AG04450 (cell line): ENCODE measurements at places on chromosomes 7 and 10.
A peak's percentile ranks its signal among the peaks of the same experiment; 100 is the strongest.

DNA sequence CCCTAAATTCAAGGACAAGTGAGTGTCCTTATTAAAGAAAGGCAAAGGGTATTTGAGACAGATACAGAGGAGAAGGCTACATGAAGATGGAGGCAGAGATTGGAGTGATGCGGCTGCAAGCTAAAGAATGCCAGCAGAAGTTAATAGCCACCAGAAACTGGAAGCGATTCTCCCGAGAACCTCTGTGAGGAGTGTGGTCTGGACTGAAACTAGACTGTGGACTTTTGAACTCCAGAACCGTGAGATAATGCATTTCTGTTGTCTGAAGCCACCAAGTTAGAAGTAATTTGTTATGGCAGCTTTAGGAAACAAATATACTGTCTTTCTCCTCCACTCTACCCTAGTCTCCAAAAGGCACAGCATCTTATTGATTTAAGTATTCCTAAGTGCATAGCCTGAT is 80.3 kb upstream of the CREB5 start:
- DNase-seq: no peak

DNA sequence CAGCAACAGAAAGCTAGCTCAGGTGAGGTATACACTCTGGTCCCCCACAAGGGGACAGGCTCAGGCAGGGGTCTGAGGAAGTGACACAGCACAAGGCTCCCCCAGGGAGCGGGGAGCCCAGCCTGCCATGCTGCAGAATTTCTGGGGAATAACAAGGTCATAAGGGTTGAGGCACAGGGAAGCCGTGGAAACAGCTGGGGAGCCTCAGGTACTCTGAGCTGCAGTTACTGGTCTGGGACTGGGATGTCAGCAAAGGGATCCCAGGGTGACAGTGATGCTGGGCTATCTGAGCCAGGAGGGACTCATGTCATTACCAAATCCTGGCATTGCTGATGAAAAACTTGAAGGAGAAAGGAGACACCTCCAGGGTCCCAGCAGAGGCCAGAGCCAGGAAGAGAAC is 64.4 kb upstream of the NANOS1 start:
- DNase-seq: no peak

- peak; percentile 2 for DNase-seq
These were observed 26.4 kb downstream of the PNPLA8 start for GRCh38 chr7:108499566-108499965.

- DNase-seq: no peak
These were observed 11.9 kb upstream of the WDFY4 start for GRCh38 chr10:48672596-48673265.

GRCh38 chr7:137885678-137886077 is 38.9 kb upstream of the DGKI start:
- no peak for DNase-seq

DNA sequence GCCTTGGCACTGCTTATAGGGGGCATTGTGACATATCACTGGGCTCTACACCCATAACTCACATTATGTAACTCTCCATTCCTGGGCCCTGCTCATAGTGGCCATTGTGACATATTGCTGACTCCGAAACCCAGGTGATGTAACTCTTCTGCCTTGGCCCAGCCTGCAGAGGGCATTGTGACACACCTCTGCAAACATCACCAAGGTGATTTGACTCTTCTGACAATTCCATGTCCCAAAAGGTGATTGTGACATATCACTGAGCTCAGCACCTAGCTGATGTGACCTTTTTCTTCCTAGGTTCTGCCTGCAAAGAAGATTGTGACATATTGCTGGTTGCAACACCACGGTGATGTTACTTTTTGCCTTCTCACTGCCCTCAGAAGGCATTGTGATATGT is 36.5 kb upstream of the ZNF680 start:
- DNase-seq: no peak

DNA sequence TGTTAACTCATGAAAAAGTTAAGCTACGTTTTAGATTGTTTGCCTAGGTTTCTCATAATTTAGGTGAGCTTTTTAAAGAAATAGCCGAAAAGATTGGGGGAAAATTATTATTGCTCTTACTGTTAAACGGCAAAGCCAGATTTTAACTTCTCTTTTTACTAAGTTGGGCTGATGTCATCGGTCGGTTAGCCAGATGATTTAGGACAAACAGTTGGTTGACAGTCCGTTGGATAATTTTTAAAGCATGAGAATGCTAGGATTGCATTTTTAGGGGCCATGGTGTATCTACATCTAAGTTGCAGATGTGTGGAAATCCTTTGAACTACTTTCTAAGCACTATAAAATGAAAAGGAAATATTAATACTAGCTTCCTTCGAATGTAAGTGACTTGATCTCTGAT is 280.9 kb upstream of the AKR1E2 start:
- no peak for DNase-seq

DNA sequence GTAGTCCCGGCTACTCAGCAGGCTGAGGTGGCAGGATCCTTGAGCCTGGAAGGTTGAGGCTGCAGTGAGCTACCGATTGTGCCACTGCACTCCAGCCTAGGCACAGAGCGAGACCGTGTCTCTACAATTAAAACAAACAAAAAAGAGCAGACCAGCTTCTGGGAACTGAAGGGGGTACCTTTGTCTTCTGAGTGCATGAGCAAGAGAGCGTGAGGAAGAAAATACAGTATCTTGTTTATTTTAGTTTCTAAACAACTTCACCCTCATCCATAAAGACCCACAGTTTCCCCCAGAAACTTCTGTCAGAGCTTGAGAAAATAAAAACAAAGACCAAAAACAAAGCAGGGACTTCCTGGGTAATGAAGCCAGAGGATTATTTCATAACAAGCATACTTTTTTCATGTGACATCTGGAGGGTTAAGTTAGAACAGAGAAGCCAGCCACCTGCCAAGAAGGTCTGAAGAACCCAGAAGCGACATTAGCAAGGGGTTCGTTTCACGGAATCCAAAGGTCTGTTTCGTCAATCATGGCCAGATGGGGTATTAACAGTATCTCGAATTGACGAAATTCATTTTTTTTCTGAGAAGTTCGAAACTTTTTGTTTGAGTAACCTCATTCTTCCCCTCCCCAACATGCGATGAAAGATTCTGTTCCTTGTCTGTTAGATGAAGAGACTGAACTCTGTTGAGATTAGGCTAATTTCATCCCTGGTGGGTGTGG is 10.2 kb upstream of the IL2RA start:
- no peak for DNase-seq

DNA sequence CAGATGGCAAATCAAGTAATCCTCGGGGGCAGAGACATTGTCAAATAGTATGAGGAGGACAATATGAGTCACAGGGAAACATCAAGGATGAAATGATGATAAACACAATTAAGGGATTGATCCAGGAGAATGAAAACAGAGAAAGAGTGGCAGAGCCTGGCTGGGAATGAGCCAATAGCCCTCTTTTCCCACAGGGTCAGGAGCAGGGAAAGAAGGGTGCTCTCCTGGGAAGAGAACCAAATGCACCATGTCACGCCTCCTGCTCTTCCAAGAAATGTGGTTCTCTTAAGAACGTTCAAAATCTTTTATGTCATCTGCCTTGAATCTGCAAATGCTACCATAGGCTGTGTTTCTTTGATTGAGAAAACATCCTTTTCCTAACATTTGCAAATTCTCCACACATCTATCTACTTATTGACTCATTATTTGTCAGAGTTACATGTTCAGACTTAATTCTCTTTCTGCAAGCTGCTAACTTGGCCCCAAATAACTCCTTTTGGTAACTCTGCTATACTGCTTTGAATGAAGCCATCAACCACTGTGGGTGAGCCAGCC is 50.6 kb downstream of the HIPK2 start:
- no peak for DNase-seq

DNA sequence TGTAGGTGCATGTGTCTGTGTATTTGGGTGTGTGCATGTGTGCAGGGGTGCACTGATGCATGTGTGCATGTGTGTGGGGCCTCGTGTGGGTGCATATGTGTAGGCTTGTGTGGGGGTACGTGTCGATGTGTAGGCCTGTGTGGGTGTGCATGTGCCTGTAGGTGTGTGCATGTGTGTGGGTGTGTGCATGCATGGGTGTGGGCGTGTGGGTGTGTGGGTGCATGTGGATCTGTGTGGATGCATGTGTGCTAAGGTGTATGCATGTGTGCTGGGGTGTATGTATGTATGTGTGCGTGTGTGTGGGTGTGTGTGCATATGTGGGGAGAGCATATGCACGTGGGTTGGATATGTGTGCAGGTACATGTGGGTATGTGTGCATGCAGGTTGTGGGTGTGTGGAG is 73.2 kb downstream of the NKX6-2 start:
- DNase-seq: no peak
